ENCODE measurements at places on chromosomes 16 and 17.

- no peak for DNase-seq
Measured at GRCh38 chr16:81516478-81517149, 72.0 kb downstream of the CMIP start.

- DNase-seq, result no peak
Measured at GRCh38 chr17:31318851-31319661, 2.4 kb downstream of the EVI2A start.

DNA sequence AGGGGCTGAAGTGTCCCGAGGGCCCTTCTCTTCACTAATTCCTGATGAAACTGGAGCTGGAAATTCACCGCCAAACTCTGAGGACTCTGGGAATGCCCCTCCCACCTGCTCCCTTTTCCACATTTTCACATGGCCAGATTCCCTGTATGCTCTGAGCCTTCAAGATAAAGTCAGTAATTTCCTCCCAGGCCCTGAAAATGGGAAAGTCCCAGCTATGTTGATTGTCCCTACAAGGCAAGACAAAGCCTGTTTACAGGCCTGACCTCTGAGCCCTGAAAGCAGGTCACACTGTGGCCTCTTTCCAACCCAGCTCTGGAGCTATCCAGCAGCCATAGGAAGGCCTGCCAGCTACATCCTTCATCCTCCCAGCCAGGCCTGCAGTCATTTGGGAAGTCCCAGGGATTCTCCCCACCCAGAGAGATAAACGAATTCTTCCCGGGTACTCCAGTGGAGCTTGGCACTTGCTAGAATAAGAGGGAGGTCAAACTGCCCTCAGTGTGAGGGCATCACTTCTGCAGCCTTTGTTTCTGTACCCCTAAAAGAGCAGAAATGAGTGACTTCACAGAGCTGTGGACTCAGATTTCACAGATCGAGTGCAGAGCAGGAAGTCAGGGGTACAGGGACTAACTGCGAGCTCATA, 19.6 kb upstream of the CCL2 start:
- no peak for DNase-seq

DNA sequence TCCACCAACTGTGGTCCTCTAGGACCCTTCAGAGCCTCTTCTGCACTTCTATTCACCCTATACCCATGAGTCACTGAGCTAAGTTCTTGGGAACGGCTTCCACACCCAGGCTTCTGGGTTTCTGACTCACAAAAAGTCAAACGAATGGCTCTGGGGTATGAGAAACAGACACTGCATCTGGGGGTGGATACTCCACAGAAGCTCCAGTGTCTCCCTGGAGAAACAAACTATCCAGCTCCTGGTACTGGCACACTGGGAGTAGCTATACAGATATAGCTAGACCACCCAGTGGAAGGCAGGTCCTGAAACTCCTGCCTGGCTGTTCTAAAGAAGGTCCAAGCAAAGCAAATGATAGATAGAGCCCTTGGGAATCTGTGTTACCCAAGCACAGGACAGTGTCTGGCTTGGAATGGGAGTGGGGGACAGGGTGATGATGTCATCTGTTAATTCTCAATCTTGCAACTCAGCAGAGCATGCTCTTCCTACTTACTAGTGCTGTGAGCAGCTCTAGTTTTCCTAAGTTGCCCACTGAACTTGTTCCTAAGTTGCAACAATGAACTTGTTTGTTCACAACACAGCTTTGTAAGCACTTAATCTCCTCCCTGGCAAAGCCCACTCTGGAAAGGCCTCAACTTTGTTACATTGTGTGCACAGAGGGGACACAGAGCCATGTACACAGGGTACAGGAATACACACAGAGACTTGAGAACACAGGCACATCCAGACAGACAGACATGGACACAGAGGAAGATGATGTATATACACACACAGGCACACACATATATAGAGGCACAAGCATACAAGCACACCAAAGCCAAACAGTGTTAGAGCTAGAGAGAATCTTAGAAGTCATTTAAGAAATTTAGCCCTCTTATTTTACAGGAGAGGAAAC, 6.7 kb downstream of the MMP28 start:
- DNase-seq, result no peak

DNA sequence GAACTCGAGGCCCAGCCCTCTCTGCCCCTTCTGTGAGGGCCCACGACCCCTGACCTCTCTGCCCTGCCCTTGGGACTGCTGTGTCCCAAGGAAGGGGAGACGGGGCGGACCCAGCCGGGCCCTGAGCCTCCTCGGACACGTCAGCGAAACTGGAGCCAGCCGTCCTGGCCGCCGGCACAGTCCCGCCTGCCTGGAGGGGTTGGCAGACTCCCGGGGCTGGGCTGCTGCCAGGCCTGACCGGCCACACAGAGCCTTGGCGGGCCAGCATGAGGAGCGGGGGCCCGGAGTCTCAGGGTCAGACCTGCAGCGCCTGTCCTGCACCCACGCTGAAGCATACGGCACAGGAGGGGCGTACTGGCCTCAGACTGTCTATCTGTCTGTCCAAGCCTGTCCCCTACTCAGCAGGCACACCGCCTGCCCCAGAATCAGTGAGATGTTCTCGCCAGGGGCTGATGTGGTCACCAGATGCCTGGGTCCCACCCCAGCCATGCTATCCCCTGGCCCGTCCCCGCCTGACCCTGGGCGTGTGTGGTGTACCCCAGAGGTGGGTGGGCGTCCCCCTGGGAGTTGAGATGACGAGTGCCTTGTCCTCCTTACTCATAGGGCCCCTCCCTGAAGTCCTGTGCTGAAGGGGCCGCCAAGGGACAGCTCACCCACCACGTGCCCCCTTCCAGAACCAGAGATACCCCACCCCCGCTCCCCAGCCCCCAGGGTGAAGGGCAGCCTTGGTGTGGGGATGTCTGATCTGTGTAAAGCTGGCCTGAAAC, 4.7 kb downstream of the VASN start:
- peak; percentile 82 for DNase-seq

GRCh38 chr17:47279062-47279801, 25.6 kb downstream of the ITGB3 start:
- DNase-seq, result peak; percentile 48

DNA sequence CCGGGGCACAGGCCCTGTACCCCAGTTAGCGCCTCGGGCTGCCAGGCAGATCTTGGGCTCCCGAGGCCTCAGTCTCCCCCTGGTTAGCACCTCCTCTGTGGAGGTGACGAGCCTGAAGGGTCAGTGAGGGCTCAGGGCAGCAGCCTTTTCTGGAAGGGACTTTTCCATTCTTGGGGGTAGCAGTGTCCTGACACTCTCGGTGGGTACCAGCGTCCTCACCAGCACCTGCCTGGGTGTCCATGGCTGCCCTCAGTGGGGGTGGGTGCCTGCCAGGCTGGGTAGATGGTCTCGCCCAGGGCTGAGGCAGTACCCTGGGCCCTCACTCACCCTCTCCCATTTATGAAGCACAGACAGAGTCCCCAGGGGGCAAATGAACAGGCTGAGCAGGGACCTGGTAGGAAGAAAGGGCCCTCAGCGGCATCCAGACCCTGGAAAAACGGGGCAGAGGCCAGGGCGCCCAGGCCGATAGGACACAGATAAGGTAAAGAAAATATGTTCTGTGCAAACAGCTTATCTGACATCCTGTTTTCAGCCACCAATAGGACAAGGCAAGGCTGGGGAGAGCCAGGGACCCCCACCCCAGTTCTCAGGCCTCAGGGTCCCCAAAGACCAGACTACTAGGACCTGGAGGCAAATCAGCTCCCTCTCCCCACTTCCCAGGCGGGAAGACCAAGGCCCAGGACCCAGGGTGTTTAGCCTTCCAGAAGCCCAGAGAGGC, 50.9 kb downstream of the ZFPM1 start:
- DNase-seq, result no peak

GRCh38 chr17:56707312-56708219, 114.1 kb downstream of the NOG start:
- no peak for DNase-seq

- no peak for DNase-seq
Measured at GRCh38 chr16:11312718-11313492, 31.8 kb upstream of the PRM1 start.

DNA sequence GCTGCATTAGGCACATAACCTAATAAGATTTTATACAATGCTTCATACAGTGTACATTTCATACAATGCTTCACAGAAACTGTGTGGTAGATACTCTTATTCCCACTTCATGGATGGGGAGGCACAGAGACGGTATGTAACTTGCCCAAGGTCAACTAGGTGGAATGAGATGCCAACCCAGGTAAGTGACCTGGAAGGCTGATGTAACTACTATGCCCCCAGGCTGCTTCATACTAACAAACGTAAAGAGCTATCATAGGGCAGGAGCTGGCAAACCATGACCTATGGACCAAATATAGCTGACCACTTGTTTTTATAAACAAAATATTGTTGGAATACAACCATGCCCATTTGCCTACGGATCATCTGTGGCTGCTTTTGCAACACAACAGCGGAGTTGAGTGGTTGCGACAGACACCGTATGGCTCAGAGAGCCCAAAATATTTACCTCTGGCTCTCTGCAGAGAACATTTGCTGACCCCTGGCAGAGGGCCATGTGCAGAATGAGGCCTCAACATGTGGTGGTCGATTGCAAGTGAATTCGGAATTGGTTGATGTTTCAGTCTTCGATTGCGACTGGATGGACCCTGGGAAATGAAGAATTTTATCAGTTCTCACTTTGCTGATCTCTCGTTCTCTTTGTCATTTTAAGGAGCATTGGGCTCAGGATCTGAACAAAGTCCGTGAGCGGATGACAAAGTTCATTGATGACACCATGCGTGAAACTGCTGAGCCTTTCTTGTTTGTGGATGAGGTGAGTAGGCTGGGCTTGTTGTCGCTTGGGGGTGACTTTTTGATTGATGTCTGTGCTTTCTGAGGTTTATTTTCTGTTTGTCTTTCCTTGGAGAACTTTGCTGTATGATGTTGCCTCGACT, 109.7 kb downstream of the PLCG2 start:
- DNase-seq, result no peak

DNA sequence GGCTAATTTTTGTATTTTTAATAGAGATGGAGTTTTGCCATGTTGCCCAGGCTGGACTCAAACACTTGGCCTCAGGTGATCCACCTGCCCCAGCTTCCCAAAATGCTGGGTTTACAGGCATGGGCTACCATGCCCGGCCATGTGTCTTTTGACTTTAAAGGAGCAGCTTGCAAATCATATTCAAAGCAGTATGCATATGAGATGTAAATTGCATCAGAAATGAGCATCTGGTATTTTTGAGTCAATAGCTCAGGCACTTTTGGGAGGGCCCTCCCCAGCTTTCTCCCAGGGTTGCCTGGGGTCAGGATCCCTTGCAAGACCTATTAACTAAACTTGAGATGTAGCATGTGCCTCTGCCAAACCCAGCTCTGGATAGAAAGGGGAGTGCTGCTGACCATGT, 21.5 kb downstream of the EPOP start:
- no peak for DNase-seq

DNA sequence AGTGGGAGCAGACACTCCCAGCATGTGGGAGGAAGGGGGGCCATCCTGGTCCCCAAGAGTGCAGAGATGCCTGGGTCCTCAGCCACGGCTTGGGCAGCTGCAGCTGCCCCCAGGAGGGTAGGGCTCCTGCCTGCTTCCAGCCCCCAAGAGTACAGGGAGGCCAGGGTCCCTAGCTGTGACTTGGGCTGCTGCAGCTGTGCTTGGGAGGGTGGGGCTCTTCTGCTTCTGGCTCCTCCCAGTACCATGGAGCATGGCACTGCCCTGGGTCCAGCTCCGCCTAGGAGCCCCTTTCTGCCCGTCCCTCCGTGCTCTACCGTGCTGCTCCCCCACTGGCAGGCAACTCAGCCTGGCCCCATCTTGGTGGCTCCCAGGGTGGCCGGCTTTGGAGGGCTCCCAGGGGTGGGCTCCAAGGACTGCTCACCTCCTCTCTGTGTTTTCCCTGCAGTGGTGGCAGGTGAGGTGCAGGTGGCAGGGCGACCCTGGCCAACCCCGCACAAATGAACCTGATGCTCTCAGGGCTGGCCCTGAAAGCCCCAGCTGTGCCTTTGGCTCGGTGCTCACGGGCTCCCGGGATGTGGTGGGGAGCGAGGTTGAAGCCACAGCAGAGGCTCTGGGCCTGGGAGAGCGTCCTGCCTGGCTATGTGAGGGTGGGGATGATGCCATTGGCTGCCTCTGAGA, 18.5 kb upstream of the USP22 start:
- no peak for DNase-seq

GRCh38 chr17:35345926-35346771, 27.3 kb downstream of the SLFN11 start:
- DNase-seq, result peak; percentile 64

DNA sequence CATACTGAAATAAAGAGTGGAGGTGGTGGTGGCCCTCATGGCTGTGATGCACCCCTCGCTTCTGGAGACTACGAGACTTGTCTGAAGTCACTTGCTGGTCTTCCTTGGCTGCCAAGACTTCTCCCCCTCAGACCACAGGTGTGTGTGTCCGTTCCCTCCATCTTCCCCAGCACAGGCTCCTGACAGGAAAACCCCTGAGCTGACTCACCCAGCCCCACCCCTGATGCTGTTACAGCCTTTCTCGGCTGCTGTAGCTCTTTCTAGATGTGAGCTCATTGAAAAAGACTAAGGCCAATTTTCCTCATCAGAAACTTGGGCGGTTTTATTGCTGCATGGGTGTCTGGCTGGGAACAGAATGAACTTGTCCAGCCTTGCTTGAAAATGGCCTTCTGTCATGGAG, 296.9 kb downstream of the TMEM114 start:
- DNase-seq, result no peak

GRCh38 chr16:33059206-33059605, 134.8 kb upstream of the TP53TG3C start:
- DNase-seq, result no peak

DNA sequence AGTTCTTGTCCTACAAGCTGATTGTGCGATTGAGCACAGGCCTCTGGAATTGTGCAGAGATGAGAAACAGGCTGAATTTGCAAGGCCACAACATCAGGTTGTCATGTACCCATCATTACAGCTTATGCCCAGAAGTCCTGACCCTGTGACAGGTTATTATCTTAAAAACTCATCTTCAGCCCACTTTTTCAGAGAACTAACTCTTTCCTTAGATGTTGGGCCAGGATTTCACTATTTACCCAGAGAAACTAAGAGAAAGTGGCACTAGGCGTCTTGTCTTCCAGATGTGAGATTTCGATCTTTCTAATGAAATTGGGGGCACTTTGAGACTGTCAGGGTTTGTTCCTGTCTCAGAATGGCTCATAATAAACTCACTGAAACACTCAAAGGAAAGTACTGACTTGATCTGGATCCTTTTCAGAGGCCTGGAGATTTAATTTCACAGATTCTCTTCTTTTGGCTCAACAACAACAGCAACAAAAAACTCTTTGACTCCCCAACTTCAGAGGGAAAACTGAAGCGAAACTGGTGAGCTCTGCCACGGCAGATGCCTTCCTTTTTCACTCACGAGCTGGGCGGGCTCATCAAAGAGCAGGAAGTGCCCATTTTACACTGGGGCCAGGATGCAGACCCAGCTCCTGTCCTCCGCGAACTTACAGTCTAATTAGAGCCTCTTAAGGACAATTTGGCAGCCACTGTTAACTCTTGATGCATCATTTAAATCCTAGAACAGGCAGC, 17.7 kb upstream of the SLC12A3 start:
- DNase-seq, result no peak

Data from right lung (tissue), 10 donors.